Activated effector memory CD4-positive, alpha-beta T cell treated with Interleukin-2 at 50 U/mL for 16 hours (primary cell): ENCODE measurements at places on chromosomes 16 and 17.

GRCh38 chr16:48232493-48233040 lies 11.5 kb upstream of the LONP2 start:
- no peak for DNase-seq

GRCh38 chr16:48441863-48442279 lies 56.7 kb upstream of the SIAH1 start:
- DNase-seq = no peak

GRCh38 chr17:8101721-8102120 lies 14.2 kb upstream of the ALOX12B start:
- no peak for DNase-seq

DNA sequence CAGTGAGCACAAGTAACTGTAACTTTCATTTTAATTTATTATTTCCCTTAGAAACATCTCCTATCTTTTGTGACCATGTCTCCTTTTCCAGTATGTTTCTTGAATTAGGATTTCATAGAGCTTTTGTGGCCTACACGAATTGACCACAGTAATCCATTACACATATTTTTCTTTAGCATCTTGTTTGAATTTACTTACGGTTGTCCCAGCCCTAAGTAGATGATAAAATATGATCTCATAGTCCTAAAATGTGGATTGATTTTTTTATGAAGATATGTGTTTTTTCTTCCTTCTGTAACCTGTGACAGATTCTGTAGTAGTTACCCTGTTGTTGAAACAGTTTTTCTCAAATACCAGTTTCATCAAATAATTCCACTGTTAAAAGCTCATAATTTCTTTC lies 61.5 kb downstream of the NF1 start:
- DNase-seq = no peak

DNA sequence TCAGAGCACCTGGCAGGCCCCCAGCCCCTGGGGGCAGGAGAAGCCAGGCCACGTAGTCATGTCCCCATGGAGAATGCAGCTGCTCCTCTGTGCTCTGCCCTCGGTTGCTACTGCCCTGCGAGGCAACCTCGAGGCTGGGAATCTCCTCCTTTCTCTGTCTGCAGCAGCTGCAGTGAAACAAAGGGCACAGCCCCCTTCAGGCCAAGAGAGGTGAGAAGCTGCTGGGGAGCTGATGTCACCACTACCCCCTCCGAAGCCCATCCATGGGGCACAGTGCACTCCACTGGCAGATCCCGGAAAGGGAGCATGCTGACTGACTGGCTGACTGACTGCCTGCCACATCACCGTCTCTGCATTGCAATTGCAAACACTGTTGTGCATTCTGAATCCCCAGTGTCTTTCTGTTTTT lies 103.7 kb downstream of the GRIN2A start:
- DNase-seq = no peak

- peak; percentile 60 for DNase-seq
Measured at GRCh38 chr17:45431531-45432404, 902 bp downstream of the ARHGAP27 start.

- no peak for DNase-seq
Measured at GRCh38 chr17:73157521-73157890, 7.3 kb upstream of the SSTR2 start.

- DNase-seq = peak; percentile 64
Measured at GRCh38 chr16:1102921-1103635, 7.0 kb upstream of the C1QTNF8 start.

GRCh38 chr17:57551321-57552079 lies 193.6 kb downstream of the CCDC182 start:
- no peak for DNase-seq

GRCh38 chr17:27282054-27282551 lies 11.8 kb upstream of the WSB1 start:
- no peak for DNase-seq

DNA sequence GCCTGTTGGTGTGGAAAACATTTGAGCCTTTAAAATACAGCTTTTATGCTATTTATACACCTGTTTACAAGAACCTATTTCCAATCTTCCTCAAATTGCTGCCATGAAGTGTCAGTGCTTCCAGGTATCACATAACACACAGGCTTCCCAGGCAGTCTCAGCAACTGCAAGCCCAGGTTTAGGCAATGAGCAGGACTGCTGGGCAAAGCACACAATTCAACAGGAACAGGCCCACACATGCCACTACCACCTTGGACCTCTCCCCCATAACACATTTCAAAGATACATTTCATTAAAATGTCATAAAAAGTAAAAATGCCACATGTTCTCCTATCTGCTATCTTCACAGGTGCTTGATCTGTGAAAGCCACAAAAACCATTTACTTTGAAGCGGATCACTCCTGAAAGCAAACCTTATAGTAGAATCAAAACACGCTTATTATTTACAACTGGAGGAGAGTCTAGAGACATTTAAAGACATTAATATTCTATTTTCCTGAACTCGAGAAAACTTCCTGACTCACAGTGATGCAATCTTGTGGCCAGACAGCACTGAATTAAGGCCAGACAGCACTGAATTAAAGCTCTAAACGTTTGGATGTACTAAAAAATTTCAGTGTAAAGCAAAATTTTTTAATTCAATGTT lies 31.5 kb downstream of the ANKFY1 start:
- DNase-seq = no peak

- DNase-seq = no peak
Measured at GRCh38 chr16:66137853-66138252, 228.6 kb upstream of the CDH5 start.

DNA sequence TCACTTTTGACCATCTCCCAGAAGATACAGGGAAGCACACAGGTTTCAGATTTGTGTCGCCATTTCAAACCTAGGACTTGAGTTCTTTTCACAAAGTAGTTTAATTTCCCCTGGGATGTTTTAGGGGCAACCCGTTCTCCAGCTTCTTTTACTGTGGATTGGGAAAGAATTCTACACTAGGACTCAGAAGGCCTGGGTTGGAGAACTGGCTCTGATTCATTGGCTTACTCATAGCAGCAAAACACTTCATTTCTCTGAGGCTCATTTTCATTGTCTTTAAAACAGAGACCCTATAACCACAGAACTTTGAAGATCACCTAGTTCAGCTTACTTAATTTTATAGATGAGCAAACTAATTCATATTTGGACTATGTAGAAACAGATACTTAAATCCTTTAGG lies 175.9 kb upstream of the SALL1 start:
- no peak for DNase-seq

GRCh38 chr16:71367241-71367976 lies 8.9 kb downstream of the CALB2 start:
- no peak for DNase-seq

DNA sequence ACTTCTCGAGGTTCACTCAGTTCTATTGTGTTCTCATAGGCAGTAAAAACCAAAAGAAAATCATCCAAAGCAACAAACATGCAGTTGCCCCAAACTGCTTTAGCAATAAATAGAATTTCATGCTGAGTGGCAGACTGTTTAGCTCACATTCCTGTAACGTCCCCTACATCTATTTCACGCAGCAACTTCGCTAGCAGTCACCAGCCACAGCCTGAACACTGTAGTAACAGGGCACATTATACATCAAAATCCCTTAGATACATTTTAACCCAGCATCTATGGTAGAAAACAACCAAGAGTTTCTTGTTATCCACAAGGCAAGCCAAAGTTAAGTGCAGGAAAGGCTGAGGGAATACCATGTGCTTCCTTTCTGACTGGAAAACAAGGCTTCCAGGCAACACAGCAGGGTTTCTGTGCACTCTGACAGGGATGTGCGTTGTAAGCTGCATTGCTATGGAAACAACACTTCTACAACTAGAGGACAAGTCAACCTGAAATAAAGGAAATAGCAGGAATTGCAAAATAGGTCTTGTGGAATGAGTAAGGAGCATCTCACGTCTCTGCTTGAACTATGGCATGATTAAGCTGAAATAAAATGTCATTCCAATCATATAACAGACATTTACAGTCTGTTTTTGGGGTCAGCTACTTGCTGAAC lies 55.4 kb downstream of the CFDP1 start:
- no peak for DNase-seq

DNA sequence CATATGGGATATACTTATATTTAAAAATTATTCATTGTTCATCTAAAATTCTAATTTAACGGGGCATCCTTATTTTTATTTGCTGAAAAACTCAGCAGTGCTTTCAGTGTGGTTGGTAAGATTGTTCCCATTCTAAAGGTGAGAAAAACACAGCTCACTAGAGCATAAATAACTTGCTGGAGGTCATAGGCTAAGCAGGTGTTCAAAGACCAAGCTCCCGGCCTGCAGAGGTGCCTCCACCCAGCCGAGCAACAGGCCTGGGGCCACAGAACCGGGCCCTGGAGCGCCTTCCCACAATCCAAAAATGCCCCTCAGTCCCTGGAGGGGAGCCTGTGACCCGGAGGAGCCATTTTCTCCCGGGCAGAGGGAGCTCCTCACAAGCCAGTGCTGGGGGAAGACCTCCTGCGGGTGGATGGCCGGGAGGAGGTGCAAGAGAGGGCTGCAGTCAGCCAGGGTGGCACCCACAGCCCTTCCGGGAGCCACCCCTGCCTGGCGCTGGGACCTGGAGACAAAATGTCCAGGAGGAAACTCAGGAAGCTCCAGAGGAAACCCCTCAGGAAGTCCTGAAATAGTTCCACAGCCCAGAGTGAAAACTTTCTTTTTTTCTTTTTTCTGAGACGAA lies 14.7 kb downstream of the ABR start:
- DNase-seq = no peak

GRCh38 chr17:43025290-43025657 lies 243 bp downstream of the RND2 start:
- DNase-seq = no peak

GRCh38 chr16:17173281-17173680 lies 297.5 kb downstream of the XYLT1 start:
- no peak for DNase-seq

DNA sequence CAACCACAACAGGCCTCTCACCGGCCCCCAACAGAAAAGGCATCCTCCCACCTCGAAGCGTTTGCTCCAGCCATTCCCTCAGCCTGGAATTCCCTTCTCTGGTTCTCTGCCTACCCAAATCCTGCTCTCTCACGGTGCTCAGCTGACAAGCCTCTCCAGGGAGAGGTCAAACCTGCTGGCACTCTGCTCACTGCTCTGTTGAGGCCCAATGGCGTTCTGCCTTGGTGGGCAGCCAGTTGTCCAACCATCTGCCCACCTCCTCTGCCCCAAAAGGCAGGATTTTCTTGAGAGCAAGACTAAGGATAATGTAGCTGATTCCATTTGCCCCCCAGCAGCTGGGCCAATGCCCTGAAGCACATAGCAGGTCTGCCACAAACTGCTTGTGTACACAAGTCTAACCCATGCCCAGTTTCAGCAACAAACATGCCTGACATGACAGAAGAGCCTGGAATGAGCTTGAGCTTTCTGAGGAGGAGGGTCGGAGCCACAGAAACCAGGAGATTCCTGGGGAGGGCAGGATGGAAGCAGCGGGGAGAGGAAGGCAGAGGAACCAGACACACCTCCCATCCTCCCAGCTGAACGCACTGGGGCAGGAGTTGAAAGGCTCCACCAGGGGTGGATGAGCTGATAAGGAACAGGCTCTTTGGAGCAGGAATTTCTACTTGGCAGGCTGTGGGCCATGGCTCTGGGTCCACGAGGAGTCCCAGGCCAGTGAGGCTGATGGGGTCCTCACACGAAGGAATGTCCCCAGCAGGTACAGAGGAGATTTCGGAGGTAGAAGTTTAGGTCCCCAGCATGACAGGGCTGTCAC lies 23.9 kb downstream of the ARHGAP27 start:
- no peak for DNase-seq

DNA sequence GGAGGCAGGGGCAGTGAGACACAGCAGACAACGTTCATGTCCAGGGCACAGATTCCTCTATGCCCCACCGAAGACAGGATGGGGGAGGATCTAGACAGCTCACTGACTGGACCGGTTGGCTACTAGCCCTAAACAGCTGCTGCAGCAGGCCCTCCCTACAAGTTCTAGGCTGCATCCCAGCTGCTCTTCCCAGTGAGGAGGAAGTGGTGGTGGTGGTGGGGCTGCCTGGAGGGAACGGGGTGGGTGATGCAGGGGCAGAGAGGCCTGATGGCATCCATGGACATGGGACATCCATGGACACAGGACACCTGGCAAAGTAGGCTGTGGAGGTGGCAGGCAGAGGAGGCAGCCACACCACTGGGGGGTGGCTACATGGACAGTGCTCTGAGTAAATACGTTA lies 18.3 kb downstream of the SPHK1 start:
- DNase-seq = no peak
